ENCODE measurements at places on chromosomes 2 and 18.

DNA sequence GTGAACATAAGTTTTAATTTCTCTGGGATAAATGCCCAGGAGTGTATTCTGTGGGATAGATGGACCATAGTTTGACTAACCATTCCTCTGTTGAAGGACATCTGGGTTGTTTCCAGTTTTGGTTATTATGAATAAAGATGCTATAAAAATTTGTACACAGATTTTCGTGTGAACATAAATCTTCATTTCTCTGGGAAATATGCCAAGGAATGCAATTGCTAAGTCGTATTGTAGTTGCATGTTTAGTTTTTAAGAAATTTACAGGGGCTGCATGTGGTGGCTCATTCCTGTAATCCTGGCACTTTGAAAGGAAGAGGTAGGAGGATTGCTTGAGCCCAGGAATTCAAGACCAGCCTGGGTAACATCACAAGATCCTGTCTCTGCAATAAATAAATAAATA is 6.9 kb upstream of the SLC11A1 start:
- DNase-seq = no peak

GRCh38 chr2:240466579-240467148 is 31.2 kb downstream of the GPC1 start:
- no peak for DNase-seq

- no peak for DNase-seq
Measured at GRCh38 chr18:3008541-3008940, 4.4 kb downstream of the LPIN2 start.

DNA sequence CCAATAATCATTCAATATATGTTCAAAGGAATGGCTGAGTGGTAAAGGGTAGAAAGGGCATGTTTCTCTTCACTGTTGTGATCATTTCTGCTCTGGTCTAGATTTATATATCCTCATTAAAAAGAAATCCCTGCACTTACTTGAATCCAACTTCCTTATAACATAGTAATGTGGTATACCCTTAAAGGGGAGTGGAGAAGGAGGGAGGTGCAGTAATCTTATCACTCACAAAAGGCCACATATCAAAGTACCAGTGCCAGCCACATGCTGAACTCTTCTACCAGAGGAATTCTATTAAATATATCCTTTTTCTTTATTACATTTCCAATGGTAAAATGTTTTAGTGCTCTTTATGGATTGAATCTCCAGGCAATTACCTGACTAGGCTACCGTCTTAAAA is 3.3 kb downstream of the KATNAL2 start:
- DNase-seq = peak; percentile 26

DNA sequence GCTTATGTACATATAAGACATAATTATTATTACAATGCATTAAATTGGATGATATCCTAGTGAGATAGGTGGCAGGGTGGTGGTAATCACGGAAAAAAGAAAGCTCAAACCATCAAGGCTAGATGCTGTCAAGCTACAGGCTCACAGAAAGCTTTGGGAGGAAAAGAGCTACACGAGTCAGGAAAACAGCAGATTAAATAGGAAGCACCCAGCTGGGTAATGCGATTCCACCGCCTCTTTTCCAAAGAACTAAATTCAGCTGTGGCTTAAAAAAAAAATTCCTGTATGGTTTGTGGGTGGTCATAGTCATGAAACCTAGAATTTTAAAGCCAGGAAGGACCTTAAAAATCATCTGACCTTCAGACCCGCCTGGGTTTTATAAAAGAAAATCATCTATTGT is 23.7 kb upstream of the PTPN4 start:
- no peak for DNase-seq

DNA sequence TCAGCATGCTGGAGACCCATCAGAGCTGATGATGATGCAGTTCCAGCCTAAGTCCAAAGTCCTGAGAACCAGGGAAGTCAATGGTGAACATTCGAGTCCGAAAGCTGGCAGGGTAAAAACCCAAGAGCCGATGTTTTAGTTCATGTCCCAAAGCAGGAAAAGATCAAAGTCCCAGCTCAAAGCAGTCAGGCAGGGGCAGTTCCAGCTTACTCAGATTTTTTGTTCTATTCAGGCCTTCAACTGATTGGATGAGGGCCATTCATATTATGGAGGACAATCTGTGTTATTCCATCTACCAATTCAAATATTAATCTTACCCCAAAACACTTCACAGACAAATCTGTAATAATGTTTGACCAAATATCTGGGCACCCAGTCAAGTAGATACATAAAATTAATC is 38.3 kb downstream of the DSEL start:
- no peak for DNase-seq

Measured in hematopoietic multipotent progenitor cell treated with erythropoietin and hydrocortisone succinate and interleukin-3 and kit ligand, for 8 days (in vitro differentiated cells).